ENCODE measurements at places on chromosomes 11 and 22.

DNA sequence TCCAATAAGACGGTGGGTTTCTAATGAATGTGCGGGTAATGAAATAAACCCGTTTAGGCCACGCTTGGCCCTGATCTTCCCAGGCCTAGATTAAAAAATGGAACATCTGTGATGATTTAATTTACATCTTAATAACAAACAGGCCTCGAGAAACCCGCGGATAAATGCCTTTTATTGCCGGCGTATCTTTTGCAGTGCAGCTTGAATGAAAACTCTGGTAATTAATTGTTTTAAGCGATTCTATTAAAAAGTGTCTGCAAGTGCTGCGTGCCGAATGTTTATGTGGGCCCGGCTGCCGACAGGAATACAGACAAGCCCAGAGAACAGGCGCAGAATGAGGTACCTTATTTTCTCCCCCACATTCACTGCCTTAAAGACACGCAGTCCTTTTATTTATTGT, 420.7 kb downstream of the MN1 start:
- DNase-seq: no peak

DNA sequence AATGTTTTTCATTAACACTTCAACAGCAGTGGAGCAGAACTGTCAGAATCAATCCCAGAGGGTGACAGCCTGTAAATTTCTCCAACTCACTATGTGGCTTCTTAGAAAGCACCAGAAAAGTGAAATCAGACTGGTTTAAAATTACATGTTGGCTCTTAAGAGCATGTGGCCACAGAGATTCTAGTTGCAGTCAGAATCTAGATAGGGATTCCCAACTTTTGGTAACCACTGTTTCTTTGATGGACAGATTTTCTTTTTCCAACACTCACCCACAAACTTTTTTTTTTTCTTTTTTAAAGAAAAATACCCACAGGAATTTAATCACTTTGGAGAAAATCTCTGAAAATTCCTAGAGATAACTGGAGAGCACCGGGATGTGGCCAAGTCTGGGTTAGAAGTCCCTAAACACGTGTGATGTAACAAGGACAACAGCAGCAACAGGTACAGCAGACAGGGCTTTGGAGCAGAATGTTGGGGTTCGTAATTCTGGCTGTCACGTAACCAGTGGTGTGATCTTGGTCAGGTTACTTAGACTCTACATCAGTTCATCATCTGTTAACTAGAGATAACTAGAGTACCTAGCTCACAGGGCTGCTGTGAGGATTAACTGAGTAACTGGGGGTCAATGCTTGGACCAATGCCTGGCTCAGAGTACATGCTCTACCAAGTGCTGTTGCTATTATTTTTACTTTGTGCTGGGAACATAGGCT, 100.1 kb downstream of the NAT10 start:
- no peak for DNase-seq

DNA sequence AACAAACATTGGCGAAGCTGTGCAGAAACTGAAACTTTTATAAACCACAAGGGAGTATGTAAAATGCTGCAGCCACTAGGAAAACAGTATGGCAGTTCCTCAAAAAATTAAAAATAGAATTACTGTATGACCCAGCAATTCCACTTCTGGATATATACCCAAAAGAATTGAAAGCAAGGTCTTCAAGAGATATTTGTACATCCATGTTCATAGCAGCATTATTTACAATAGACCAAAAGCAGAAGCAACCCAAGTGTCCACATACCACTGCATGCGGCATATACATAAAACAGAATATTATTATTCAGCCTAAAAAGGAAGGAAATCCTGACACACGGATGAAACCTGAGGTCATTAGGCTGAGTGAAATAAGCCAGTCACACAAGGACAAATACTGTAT, 85.8 kb downstream of the RELT start:
- no peak for DNase-seq

DNA sequence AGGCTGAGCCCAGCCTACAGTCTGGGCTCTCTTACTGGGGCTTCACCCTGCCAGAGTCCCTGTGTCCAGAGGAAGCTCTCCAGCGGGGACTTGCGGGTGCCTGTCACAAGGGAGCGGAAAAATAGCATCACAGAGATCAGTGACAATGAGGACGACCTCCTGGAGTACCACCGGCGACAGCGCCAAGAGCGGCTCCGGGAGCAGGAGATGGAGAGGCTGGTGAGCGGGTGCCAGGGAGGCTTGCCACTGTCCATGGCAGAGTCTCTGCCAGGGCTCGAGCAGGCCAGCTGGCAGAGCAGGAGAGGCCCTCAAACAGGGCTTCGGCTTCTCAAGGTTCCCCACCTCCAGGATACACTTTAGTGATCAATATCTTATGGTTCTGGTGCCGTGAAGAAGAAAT, 21.0 kb downstream of the PHLDB1 start:
- DNase-seq: no peak

GRCh38 chr22:49197505-49197904, 630.2 kb downstream of the BRD1 start:
- DNase-seq: no peak

GRCh38 chr22:49953027-49953679, 7.4 kb upstream of the PIM3 start:
- no peak for DNase-seq

DNA sequence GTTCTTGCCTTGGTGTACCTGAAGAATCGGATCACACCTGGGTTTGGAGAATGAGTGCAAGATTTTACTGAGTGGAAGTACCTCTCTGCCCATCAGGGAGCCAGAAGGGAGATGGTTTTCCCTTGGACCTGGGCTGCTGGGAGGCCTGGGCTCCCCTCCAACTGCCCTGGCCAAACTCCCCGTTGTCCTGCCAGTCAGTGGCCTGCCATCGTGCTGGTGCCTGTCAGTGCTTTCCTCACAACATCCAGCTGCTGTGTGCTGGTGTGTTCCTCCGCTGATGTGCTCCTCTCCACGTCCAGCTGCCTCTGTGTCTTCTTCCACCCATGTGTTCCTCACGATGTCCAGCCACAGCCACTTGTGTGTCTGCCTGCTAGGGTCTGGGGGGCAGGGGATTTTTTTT, 87.9 kb upstream of the CLPB start:
- no peak for DNase-seq

DNA sequence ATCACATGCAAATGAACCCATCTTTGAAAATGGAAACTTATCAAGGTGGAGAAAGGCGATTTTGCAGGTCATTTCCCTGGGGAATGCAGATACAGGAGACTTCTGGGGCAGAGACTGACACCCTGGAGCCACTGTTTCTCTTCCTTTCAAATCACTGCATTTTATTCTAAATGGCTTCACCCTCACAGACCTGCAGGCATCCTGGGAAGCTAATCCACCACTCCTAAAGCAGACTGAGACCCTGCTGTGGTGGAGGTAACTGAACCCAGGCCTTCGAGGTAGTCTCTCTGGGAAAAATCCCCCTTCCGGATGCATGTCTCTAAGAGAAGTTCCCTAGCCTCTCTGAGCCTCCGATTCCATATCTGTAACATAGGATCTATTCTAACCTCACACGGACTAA, 20.9 kb upstream of the CSNK2A3 start:
- no peak for DNase-seq

- no peak for DNase-seq
These were observed 156.8 kb downstream of the MYO18B start for GRCh38 chr22:25898707-25899365.

DNA sequence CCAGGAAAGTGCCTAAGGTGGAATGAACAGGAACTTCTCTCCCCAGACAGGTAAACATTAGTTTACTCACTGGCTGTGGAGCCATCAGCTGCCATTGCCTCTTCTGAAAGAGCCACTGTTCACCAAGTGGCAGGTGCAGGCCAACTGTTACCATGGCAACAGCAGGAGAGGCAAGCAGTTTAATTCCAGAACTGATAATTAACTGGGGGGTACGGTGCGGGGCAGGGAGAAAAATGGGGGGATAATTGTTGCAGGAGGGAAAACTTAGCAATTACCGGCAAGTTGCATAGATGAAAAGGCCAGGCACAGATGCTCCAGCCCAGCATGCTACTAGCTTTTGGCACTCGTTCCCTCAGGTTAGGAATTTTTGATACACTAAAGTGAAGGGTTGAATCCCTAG, 85.1 kb downstream of the TRIM44 start:
- no peak for DNase-seq

DNA sequence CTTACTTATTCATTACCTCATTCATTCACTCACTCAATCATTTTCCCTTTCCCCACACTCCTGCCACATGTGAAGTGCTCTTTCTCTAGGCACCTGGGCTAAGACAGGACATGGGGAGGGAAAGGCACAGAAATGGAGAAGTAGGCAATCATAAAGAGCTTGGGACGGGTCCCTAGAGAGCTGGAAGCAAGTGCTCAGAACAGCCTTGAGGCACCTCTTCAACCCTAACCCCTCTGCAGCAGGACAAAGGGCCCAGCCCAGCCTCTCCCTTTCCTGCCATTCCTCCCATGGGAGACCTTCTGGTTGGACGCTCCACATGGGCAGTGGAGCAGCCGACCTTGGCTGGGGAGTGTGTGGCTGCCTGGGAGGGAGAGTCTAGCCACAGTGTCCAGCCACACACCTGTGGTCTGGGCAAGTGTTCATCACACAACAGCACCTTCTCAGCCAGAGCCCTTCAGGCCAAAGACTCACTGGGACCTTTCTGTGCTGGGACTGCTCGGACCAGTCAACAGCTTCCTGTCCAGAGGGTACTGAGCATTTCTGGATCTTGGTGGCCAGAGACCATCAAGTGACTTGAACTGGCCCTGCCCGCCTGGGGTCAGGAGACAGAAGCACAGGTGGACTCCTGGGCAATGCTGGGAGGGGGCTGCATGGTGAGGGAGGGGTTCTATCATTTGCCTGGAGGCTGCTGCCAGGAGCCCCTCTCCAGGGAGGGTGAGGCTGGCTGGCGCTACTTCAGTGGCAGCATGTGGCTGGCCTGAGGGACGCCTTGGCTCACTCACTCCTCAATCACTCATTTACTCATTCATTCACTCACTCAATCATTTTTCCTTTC, 1.0 kb upstream of the MUC5AC start:
- no peak for DNase-seq

- DNase-seq: no peak
These were observed 40.5 kb downstream of the NCAM1 start for GRCh38 chr11:113001709-113002108.

- no peak for DNase-seq
These were observed 1075.5 kb downstream of the OPCML start for GRCh38 chr11:132456751-132457328.

GRCh38 chr11:68890490-68891231, 13.0 kb downstream of the MRPL21 start:
- no peak for DNase-seq

DNA sequence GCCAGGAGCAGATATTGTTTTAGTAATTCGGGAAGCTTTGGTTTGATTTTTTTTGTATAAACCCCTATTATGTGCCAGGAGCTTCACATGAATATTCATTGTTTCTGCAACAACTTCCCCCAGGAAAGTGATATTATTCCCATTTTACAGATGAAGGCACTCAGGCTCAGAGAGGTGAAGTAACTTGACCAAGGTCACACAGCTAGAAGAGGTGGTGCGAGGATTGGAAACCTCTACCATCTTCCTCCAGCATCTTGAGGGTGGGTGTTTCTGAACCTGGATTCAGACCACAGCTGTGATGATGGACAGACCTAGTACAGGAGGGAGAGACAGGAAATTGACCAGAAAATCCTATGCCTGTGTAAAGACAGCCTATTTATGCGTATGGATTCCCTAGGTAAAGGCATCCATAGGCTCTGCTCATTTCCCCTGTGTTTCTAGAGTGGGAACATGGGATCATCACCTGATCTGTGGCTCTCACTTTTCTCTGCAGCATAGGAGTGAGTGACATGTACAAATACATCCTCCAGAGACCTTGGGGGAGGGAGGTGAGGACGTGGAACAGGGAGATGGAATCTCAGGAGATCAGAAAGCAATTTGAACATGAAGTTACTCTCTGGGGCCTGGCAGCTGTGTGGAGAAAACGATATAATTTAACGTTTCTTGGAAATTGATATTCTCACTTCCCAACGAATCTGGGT, 81.4 kb downstream of the TSPAN18 start:
- DNase-seq: no peak

DNA sequence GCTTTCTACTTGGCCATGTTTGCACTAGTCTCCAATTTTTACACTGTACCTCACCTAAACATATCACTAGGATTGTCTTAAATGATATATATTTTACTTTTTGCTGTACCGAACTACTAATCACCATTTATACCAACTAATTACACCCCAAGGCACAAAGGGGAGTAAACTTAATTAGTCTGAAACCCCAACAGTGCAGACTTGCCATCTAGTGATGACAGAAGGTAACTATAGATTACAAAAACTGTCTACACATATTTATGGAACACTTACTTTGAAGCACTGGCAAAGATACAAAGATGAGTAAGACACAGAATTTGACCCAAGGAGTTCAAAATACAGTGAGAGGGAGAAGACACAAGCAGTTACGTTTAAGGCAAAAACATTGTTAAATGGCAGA, 139.7 kb downstream of the CNTN5 start:
- DNase-seq: no peak

DNA sequence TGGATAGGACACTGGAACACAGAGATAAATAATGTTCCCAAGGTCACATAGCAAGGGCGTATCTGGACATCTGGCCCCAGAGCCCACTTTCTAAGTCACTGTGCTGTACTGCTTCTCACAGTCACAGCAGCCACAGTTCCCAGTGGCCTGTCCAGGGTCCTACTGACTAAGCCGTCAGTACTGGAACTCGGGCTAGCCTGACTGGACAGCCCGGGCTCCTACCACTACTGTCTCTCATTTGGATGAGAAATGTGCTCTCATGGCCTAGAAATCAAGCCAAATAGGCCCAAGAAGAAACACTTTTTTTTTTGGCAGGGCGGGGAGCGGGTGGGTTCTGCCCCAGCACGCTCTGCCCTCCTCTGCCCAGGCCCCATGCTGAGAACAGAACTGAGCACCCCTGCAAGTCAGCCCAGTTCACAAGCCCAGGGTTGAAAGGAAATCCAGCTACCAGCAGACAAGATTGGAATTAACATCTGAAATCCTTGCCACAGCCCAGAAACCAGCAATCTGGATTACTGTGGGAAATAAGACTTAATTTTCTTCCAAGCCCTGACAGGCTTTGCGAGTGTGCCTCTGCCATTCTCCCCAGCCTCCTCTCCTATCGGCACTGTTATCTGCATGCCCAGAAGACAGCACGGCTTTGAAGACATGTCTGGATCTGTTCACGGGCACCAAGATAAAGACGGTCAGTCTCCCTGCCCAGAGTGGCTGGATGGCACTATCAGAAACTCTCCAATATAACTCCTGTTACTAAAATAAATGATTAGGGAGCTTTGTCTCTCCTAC, 182.9 kb upstream of the NCAM1 start:
- no peak for DNase-seq

DNA sequence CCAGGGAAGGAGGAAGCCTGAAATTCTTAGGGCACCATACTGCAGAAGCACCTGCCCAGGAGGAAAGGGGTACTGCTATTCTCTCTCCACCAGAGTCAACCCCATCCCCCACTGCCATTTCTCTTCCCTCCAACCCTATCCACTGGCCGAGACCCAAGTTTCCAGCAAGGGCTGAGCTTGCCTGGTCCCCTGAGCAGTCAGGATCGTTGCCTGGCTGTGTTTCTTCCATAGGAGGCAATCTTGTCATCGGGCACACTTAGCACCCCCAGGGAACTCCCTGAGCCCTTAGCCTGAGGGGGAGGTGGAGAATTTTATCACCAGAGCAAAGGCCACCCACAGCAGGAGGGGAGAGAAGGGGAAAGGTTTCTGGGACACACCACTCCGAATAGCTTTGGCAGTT, 115.8 kb upstream of the NECTIN1 start:
- DNase-seq: no peak

GRCh38 chr11:35393098-35393497, 26.3 kb downstream of the SLC1A2 start:
- no peak for DNase-seq

- DNase-seq: no peak
These were observed 33.8 kb downstream of the TECTA start for GRCh38 chr11:121134741-121135312.
